ENCODE measurements at places on chromosomes 11 and 22.

- DNase-seq = no peak
Observed at GRCh38 chr11:3939211-3939610, 83.7 kb downstream of the STIM1 start.

DNA sequence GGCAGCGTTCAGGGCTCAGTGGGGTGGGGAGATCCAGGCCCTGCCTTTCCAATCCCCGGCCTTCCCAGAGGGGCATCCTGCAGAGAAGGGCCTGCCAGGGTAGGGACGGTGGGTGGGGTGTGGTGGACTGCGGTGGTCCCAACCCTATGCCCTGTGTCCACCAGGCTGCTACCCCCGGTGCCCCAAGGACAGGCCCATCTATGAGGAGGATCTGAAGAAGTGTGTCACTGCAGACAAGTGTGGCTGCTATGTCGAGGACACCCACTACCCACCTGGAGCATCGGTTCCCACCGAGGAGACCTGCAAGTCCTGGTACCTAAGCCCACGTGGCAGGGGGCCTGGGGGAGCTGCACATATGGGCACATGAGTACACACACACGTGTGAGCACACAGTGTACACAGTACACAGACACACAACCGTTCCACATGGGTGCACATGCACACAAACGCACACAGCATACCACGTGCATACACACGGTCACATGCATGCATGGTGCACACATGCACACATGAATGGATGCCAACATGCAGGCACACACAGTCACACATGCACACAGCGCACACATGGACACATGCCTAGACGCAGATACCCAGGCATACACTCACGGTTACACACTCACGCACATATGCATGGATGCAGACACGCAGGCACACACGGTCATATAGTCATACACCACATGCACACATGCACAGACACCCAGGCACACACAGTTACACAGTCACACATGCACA is 16.1 kb downstream of the MUC2 start:
- DNase-seq = no peak

DNA sequence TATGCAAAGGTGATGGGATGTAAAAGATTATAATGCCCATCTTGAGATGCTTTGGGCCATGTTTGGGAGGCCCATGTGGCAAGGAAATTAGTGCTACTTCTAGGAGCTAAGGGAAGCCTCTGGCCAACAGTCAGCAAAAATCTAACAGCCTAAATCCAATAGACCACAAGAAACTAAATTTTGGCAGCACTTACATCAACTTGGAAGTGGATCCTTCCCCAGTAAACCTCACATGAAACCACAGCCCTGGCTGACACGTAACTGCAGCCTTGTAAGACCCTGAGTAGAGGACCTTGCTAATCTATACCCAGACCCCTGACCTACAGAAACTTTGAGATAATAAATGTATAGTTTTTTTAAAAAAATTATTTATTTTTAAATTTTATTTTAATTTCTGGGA is 13.1 kb upstream of the GRK3 start:
- no peak for DNase-seq

DNA sequence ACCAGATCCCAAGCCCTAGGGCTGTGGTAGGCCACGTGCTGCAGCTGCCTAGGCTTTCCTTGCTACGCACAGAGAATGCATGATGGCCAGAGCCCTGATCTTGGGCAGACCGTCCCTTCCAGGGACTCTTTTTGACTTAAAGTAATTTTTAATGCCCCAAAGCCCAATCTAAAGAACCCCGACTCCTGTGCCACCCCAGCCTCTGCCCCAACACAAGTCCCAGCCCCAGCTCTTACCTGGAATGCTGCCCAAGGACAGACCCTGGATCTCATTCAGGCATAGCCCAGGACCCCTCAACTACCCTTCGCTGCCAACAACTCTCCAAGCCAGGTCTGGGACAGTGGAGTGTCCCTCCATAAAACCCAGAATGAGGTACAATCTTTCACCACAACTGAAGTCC is 211.7 kb upstream of the B3GAT1 start:
- no peak for DNase-seq

DNA sequence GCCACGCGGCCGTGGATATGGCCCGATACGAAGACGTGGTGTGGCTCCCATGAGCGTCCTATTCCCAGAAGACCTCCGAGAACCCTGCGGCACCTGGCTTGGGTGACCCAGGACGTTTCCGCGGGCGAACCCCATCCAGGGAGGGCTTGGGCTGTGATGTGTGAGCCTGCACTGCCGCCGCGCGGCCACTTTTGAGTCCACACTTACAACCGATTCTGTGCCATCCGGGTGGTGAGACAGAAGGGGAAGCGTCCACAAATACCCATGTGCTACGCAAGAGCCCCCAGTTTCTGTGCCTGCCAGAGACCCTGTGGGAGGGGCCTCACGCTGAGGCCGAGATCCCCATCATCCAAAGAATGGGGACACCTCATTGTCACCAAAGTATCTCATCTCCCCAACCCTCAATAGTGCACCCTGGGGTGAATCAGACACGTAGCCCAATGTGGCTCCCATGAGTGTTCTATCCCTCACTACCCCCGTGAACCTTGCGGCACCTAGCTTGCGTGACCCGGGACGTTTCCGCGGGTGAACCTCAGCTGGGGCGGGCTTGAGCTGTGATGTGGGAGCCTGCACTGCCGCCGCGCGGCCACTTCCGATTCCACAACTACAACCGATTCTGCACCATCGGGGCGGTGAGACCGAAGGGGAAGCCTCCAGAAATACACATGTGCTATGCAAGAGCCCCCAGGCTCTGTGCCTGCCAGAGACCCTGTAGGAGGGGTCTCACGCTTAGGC is 4.6 kb upstream of the H19 start:
- no peak for DNase-seq

DNA sequence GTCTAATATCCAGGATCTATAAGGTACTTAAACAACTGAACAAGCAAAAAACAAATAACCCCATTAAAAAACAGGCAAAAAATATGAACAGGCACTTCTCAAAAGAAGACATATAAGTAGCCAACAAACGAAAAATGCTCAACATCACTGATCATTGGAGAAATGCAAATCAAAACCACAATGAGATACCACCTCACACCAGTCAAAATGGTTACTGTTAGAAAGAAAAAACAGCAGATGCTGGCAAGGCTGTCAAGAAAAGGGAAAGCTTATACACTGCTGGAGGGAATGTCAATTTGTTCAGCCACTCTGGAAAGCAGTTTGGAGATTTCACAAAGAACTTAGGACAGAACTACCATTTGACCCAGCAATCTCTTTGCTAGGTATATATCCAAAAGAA is 30.6 kb upstream of the NOX4 start:
- no peak for DNase-seq

- DNase-seq = no peak
Observed at GRCh38 chr22:39175353-39176142, 23.1 kb upstream of the CBX7 start.

- no peak for DNase-seq
Observed at GRCh38 chr22:45434981-45435380, 21.5 kb downstream of the RIBC2 start.

- no peak for DNase-seq
Observed at GRCh38 chr11:101390539-101390938, 193.3 kb downstream of the TRPC6 start.

DNA sequence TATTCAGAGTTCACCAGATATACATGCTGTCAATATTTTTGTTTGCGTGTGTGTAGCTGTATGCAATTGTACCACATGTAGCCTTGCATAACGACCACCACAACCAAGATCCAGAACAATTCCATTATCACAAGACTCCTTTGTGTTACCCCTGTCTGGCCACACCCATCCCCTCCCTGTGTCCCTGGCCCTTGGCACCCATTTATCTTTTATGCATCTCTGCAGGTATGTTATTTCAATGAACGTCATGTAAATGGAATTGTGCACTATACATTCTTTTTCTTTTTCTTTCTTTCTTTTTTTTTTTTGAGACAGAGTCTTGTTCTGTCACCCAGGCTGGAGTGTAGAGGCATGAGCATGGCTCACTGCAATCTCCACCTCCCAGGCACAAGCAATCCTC is 9.7 kb upstream of the PAFAH1B2 start:
- DNase-seq = no peak
